ENCODE measurements at places on chromosomes 16 and 17.

DNA sequence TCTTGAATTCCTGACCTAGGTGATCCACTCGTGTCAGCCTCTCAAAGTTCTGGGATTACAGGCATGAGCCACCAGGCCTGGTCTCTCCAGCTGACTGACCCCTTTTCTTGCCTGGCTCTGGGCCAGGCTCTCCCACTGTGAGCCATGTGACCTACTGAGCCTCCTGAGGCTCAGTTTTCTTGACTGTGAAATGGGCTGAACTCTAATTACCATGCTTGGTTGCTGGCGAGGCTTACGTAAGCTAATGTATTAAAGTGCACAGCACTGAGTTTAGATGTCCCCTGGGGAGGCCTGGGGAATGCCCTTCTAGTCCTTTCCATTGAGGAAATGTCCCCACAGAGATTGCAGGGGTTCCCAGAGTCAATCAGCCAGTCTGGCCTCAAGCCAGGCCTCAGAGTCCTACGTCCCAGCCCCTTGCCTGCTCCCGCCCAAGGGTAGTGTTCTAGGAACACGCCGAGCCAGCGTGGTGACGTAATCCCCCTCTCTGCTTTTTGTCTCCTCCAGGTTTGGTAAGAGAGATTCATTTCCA lies 45.8 kb upstream of the LGALS9 start:
- DNase-seq, result no peak

- no peak for DNase-seq
These were observed 23.3 kb downstream of the ZNF75A start for GRCh38 chr16:3328643-3329042.

GRCh38 chr16:17424771-17425170 lies 46.0 kb downstream of the XYLT1 start:
- DNase-seq, result no peak

GRCh38 chr17:8466456-8466855 lies 30.8 kb downstream of the NDEL1 start:
- no peak for DNase-seq

- peak; percentile 27 for DNase-seq
These were observed at the start of gene NRN1L for GRCh38 chr16:67884684-67885083. TSS of gene NRN1L (plus strand) at chr16:67884885. CDS start at chr16:67884904, 19 bp downstream.

- DNase-seq, result no peak
These were observed 54.1 kb downstream of the RMI2 start for GRCh38 chr16:11399261-11399831.

- no peak for DNase-seq
These were observed 659.2 kb upstream of the SOX9 start for GRCh38 chr17:71461498-71462169.

DNA sequence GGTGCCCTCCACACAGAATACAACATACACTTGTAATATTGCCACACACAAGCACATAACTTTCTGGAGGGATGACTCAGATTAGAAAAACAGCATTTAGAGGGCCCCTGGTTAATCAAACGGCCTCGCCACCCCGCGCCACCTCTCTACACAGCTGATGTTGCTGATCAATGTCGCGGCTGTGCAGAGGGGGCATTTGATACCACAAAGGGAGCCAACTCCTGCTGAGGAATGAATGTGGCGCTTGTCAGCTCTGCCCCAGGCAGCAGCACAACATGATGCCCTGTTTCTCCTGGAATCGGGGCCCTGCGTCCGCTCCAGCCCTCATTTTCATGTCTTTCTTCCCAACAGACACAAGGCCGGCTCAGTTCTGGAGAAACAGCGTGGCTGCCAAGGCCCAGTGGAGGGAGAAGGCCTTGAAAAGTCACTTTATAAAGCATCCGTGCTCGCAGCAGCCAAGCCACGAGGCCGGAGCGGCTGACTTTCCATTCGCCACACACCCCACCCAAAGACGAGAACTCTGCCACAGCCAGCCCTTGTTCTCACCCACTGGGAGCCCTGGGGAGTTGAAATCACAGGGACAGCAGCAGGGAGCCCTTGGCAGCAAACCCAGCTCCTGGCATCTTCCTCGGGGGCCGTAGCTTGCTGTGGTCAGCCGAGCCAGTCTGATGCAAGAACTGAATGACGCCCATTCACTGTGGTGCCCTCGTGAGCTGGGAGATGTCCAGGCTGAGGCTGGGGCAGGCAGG lies 65.6 kb downstream of the XYLT1 start:
- DNase-seq, result no peak
